Stimulated activated CD8-positive, alpha-beta memory T cell treated with anti-CD3 and anti-CD28 coated beads, Interleukin-4, amount 100 ng/mL, for 4 hours (primary cell): ENCODE measurements at places on chromosomes 2 and 18.

- DNase-seq, result no peak
Observed at GRCh38 chr2:232013701-232014353, 52.3 kb downstream of the DIS3L2 start.

DNA sequence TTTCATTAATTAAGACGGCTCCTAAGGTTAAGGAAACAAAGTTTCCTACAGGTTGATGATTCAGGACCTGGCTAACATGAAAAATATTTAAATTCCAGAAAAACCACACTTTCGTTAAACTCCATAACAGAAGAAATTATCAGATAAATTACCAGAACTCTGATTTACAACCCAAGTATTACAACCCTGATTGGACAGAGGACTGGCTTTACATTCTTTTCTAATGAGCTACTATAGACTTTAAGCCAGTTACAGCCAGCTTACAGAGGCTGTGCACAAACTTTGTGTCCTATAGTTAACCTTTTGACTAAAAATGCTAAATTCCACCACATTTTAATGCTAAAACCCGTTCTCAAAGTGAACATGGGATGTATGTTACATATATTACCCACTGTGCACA lies 458.6 kb downstream of the KCNJ3 start:
- DNase-seq, result no peak

GRCh38 chr2:85132834-85133637 lies at the start of gene TCF7L1:
Gene TCF7L1, plus strand, starts transcription at chr2:85133392. Its CDS starts 293 bp downstream, at chr2:85133685.
- no peak for DNase-seq

GRCh38 chr2:33015421-33016142 lies 68.8 kb downstream of the LTBP1 start:
- DNase-seq, result no peak

DNA sequence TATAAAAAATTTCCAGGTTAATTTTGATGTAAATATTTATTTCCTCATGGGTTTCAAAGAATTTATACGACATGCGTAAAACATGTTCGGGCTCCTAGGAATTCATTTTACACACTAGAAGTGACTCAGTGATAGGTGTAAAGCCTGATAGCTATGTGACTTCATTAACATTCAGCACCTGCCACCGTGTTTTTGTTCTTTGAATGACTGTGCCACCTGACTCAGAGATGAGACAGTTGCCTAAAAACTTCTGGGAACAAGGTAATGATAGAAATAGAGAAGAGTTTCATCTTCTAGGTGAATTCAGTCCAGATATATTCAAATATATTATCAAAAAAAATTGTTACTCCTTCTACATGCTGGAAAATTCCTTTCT lies 10.0 kb downstream of the IL1R2 start:
- no peak for DNase-seq

DNA sequence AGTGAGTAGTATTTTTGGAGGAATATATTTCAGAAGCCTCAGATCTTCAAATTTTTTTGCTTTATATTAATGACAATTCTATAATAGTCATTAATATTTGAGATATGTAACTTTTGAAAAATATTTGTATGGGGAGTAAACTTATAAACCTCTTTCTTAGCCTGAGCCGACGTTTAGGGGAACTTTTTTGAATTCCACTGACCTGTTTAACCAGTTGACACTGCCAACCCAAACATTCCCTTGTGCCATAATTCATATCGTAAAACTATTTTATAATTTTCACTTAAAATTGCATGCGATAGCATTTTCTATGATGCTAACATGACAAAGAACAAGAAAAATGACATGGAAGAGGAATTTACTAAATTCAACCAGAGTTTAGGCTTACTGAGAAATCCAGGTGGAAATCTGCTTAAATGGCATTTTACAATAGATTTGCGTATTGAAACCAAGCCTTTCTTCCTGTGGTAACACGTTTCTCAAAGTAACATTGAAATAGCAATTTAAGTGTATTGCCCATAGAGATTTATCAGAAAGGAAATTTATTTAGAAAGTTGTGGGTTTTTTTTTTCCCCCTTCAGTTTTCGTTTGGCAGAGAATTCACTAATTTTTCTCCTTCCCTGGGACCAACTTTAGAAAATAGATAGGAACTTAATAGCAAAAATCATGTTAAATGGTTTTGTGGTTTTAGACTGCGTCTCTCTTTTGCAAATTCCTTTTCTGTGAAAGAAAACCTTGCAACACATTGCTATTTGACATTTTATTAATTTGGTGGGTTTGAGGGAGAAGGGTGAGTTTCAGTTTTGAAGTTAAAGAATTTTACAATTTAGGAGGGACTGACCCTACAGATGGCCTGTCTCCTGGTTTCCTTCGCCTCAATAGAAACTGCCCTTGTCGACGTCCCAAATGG lies 77.4 kb downstream of the TANC1 start:
- DNase-seq, result no peak
